GOT3 (cell line): ENCODE measurements at places on chromosomes 1 and 21.

DNA sequence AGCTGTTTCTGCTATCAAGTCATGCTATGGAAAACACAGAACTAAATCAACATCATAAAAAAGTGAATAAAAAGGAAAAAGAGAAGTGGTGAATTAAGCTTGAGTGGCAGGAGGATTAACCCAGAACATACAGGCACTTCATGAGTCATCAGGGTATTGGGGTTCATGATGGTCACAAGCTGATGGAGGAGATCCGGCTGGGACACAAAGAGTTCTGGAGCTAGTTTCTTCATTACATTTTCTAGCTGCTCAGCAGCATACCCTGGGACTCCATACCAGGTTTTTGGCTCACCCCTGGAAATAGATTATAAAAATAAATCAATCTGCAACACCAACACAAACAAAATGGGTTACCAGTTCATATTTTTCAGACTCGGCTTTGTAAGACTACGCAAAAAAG lies 42.5 kb upstream of the SYT2 start:
- DNase-seq, result no peak

DNA sequence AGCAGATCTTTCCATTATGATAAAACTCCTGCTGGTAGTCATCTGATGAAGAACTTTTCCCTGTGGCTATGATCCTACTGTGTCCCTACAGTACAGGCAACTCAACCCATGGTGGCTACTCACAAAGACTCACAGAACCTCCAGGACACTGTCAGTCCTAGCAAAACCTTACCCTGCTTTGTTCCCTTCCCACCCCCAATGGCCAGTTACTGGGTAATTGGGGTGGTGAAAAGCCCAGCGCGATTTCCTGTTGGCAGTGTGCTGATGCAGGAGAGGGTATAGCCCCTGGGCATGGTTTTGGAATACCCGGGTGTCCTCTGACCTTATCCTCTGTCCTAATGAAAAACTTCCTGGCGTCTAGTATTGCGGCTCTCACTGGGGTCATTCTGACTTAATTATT lies 533 bp upstream of the RGL1 start:
- no peak for DNase-seq

DNA sequence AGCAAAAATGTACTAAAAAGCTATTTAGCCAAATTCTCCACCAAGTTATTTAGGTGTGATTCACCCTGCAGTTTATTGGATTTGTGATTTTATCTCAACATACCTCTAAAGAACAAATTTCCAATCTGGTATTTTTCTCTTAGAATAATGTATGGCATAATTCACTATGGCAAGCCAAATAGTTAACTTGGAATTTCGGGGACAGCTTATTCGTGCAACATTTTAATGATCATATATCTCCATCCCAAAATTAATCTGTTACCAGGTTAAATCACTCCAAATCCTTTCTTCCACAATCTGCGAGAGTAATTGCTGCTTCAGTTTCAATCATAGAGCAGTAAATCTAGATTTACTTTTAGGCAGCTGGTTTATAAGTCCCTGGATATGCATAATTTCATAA lies 53.4 kb downstream of the ERICH3 start:
- DNase-seq, result no peak

DNA sequence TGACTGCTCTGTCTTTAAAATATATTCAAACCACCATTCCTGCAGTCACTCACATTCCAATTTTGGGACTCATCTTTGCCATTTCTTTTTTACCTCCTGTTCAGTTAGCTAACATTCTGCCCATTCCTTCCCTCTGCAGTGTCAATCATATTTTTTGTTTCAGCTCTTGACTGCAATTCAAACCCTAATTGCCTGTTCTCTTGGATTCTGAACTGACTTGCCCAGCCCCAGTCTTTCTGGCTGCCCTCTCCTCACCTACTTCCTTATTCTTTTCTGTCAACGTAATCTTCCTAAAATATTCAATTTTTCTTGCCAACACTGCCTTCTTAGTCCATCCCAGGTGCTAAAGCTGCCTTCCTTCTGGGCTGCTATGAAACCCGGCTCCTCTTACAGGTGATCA lies 6.1 kb downstream of the PRDM2 start:
- DNase-seq, result no peak
